ENCODE measurements at places on chromosomes 5 and 9.

- DNase-seq: no peak
These were observed 2.3 kb downstream of the TPRN start for GRCh38 chr9:137198051-137198901.

DNA sequence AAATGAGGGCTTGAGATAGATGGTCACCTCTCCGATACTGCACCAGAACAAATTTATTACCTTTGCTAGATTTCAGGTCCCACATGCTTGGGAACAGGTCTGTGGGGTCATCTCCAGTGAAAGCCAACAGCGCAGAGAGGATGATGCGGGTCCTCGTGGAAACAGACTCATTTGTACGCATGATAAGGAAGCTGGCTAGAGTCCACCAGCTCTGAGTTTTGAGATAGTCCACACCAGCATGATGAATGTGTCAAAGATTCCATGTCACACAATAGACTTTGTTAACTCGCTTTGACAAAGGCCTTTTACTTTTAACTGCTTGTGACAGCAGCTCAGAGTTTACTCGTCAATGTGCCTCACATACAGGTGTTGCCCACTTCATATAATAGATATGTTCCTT is 105.4 kb upstream of the TBCA start:
- no peak for DNase-seq

DNA sequence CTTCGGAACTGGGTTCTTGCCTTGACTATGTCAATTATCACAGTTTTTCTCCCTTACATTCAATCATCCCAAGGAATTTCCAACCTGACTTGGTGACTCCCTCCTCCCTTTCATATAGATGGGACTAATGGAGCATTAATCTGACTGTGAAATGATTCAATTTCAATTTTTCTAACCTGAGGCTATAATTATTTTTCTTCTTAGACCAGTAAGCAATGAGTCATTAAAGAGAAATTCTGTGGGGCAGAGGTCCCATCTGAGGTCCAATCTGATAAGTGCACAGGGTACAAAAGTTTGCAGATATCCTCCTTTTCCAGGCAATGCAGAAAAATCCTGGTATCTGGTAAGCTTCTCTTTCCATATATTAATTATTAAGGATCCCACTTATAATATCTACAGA is 18.9 kb downstream of the PDE4D start:
- peak; percentile 59 for DNase-seq

DNA sequence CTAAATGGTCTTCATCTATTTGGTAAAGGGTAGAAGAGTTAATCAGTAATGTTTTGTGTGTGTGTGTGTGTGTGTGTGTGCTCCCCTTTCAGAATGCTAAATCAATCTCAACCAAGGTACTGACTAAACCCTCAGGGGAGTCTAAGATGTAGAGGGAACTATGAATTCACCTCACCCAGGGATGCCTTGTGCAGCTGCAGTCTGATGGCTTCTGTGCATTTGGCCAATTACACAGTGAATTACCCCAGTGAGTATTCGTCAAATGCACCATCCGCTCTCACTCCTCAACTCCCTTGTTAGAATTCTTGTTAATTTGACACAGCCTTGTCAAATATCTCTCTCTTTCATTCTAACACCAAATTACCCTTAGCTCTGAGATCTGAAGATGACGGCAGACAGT is 234.6 kb downstream of the GABRB2 start:
- no peak for DNase-seq

DNA sequence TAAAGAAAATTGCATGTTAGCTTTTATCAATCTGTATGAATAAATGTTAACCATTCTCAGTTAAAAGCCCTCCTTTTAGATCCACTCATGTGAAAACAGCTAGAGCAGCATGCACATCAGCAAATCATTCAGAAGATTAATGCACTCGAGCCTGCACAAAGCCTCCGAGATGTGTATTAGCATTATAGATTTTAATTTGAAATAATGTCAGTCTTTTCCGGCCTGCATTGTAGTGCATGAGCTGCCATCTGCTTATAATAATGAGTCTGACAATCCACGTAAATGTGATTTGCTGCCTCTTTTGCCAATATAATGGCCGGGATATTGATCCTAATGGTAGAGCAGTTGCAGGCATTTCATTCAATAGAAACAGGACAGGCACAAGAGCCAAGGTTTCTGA is 585.1 kb downstream of the IRX1 start:
- DNase-seq: no peak

- peak; percentile 53 for DNase-seq
These were observed 12.6 kb downstream of the PBX3 start for GRCh38 chr9:125759764-125760129.

- DNase-seq: no peak
These were observed 442.5 kb downstream of the SPATA31D1 start for GRCh38 chr9:82431121-82431520.

DNA sequence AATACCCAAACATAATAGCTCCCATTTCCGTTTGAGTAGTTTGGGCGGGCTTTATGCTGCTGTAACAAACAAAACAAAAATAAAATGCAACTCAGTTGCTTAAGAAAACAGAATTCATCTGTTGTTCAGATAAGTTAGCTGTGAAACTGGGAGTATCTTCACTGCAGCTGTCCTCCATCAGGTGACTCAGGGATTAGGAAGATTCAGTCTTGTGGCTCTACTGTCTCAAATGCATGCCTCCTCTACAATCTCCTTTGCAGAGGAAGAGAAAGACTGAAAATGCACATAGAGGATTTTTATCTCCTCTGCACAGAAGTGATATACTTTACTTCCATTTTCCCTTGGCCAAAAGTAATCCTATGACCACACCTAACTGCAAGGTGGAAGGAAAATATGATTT is 883.7 kb downstream of the PTPRD start:
- no peak for DNase-seq

GRCh38 chr5:82386576-82386975 is 108.4 kb upstream of the RPS23 start:
- no peak for DNase-seq

GRCh38 chr9:131097948-131098278 is 1.6 kb downstream of the AIF1L start:
- no peak for DNase-seq

DNA sequence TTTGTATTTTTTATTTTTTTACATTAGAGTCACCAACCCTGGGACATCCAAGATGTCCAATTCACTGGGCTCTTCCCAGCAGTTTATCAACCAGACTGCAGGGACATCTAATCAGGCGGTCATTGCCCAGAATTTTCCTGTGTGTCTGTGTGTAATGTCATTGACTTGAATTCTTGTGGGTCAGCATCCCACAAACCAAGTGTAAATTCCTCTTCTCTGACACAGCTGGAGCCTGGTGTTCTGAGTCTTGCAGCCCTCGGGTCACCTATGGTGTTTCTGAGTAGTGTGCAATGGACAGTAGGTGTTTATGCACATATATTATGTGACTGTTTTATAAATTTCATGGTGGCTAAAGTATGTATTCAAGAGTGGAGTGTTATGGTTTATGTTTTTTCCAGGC is 815.7 kb downstream of the SEMA5A start:
- peak; percentile 76 for DNase-seq

DNA sequence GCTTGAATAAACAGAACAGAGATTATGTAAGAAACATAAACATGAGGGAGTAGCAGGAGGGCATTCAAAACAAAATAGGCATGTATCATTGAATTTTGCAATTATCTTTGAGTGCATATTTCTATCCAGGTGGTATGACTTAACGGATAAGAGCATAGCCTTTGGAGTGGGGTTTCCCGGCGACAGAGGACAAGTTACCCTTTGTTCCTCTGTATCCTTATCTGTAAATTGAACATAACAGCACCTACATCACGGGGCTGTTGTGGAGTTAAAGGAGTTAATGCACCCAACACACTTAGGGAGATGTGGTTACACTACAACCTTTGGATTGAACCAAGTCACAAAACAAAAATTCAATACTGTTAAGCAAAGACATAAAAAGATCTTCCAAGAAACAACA is 314.6 kb upstream of the KIF2A start:
- DNase-seq: no peak

- DNase-seq: no peak
These were observed 529.5 kb upstream of the RGMB start for GRCh38 chr5:98243972-98244371.

DNA sequence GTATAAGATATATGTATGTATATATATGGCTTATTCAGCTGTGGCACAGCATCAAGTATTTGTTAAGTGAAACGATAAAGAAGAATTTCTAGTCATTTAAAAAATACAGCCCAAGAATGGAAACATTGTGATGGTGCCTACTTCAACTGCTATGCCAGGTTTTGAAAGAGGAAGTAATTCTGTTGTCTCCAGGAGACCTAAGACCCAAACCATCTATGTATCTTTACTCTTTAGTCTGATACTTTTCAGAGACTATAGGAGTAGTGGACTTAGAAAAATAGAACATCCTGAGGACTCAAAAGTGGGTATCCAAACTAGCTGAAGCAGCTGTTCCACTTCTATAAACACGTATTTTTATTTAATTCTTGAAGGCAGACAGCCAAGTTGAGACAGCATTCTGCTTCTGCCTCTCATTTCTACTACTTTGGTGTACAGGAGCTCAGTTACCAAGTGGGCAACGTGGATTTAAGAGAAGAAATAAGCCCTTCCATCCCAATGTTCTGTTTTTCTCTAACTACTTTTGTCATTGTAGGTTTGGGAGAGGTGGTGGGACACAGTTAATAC is 110.7 kb downstream of the RPS23 start:
- DNase-seq: no peak

- no peak for DNase-seq
These were observed 107.4 kb downstream of the TLE1 start for GRCh38 chr9:81581986-81582385.

- no peak for DNase-seq
These were observed 56.9 kb downstream of the MVB12B start for GRCh38 chr9:126383406-126384046.

DNA sequence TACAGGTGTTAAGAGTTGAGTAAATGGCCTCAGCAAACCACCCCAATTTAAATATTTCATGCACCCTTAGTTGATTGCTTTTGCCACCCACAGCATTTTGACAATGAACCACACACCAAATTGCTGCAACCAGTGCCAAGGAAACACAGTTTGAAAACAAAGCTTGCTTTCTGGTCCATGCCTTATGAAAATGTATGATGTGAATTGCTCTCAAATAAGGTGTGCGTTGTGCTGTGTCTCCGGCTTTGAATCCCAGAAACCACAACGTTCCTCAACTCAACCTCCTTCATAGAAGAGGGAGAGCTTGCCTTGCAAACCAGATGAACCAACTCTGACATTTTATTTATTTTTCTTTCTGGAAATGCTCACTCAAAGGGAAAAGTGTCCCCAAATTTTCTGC is 762.7 kb downstream of the TLE1 start:
- DNase-seq: no peak

- DNase-seq: no peak
These were observed 209.0 kb downstream of the EFNA5 start for GRCh38 chr5:107461770-107462169.

GRCh38 chr9:97704345-97704677 is 7.2 kb upstream of the XPA start:
- DNase-seq: no peak
